ENCODE measurements at places on chromosomes 13 and 19. TPM values are rescaled to one million over a fixed set of nuclear protein-coding genes. Genes with fewer than 3 reads are reported as not detected.

Gene GDF15
- total RNA-seq, result 5.9 TPM

Gene ATP8B3
- 0.80 TPM for total RNA-seq

Gene WIZ
- 37.6 TPM for total RNA-seq

Gene KANK3
- 28.6 TPM for total RNA-seq

Gene AP3D1
- total RNA-seq, result 127 TPM

Gene THSD8
- total RNA-seq, result 2.1 TPM
